T follicular helper cell (primary cell): ENCODE measurements at places on chromosomes 12 and 14.

DNA sequence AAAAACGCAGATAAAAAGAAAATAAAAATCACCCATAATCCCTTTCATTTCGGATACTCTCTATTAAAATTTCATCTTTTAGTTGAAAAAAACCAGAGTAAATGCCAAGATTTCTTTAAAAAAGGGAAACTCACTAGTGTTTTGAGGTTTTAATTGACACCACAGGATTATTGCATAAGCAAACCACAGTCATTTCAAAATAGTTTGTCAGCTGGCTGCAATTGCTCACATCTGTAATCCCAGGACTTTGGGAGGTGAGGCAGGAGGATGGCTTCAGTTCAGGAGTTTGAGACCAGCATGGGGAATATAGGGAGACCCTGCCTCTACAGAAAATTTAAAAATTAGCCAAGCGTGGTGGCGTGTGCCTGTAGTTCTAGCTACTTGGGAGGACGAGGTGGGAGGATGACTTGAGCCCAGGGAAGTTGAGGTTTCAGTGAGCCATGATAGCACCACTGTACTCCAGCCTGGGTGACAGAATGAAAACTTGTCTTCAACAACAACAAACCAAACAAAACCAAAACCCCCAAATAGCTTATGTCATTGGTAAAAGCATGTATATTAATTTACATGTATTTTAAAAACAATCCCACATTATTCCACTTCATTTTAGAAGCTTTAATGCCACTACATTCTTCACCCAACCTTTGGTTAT is 48.8 kb downstream of the SYNE2 start:
- DNase-seq: no peak

GRCh38 chr14:21852061-21852664 is 178.5 kb upstream of the OR4E1 start:
- DNase-seq: peak; percentile 63

- DNase-seq: no peak
Measured at GRCh38 chr12:9750276-9751203, 10.2 kb downstream of the CD69 start.

DNA sequence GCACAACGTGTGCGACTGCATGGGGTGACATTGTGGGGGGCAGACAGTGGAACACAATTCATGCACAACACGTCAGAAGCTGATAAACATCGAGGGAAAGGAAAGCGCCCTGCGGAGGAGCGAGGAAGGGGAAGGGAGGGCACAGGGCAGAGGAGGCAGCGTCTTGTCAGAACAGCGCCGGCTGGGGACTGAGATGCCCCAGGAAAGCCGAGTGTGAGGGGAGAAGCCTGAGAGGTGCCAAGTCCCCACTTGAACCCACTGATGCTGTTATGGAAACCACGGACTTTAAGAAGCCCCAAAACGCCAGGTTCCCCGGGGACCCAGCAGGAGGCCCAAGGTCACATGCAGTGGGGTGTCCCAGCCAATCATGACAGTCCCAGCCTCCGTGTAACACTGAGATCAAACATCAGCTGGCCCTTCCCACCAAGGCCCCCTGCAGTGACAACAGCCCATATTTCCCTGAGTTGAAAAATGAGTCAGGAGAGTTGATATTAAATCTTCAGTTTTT is 70.0 kb downstream of the GALNT9 start:
- DNase-seq: no peak

- DNase-seq: no peak
Measured at GRCh38 chr12:89160716-89161123, 191.6 kb downstream of the DUSP6 start.

- DNase-seq: no peak
Measured at GRCh38 chr14:74015176-74015575, 3.9 kb downstream of the ENTPD5 start.

GRCh38 chr12:124551268-124552144 is 15.9 kb downstream of the NCOR2 start:
- no peak for DNase-seq

DNA sequence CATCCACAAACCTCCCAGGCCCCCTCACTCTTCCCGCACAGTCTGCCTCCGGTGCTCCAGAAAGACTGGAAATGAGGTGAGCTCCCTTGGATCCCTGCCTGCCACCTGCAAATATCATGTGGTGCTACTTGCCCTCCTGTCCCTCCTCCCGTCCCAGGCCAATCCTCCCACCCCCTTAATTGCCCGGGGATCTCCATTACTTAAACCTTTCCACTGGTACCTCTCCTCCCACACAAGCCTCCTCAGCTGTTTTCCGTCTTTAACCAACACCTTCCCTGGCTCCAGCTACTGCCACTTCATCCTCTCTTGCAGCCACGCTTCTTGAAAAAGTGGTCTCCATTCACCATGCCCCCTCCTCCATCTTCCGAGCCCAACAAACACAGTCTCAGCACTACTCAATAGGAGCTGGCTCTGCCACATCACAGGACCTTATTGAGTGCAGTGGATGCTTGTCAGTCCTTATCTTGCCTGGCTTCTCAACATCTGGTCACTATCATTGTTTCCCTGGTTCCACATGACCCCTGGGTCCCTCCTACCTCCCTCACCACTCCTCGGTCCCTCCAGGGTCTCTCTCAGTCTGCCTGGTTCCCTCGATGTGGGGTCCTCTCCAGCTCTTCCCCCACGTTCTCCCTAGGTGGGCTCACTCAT is 11.5 kb downstream of the FAIM2 start:
- DNase-seq: no peak

DNA sequence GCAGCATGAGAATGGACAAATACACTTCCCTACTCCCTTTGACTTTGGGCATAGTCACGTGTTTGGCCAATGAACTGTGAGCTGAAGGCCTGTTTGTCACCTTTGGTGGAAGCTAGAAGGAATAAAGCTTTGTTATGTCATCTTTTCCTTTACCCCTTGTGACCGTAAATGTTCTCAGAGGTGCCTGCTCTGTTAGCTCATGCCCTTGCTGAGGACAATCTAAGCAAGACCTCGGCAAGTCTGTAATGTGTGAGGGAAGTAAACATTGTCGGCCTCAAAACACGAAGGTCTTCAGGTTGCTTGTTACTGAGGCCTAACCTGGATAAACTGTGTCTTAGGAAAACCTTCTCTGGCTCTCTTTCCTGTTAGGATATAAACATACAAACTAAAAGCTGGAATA is 354.2 kb downstream of the TMEM132D start:
- DNase-seq: no peak

DNA sequence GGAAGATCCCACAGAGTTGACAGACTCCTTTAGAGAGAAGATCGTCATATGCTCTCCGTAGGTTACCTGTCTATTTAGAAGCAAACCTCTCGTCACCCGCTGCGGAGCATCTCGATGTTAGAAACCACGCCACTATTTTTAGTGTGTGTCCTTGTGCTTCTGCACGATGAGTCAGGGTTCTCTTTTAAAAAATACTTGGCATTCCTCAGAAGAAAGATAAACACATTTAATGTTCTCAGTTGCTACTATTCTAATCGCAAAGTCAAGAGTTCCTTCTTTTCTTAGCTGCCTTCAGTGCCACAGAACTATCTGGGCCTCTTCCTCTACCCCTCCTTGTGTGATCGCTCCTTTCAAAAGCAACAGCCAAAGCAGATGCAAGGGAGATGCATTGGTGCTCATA is 192.4 kb downstream of the PELI2 start:
- DNase-seq: no peak

DNA sequence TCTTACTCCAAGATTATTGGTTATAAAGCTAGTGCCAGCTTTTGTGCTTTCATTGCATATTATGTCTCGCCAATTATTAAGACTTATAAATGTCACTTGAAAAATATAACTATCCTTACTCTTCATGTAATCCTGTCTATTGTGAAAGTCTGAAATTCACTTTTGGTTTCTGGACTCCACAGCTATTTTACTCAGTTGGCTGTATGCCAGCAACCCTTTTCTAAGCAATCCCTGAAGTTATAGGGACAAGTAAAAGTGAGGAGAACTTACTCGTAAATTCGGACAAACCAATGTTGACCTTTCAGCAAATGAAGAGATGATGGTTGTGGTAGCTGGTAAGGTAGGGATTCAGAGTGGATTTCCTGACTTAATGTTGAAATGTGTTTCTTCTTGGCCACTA is 196.3 kb downstream of the NPAS3 start:
- no peak for DNase-seq

DNA sequence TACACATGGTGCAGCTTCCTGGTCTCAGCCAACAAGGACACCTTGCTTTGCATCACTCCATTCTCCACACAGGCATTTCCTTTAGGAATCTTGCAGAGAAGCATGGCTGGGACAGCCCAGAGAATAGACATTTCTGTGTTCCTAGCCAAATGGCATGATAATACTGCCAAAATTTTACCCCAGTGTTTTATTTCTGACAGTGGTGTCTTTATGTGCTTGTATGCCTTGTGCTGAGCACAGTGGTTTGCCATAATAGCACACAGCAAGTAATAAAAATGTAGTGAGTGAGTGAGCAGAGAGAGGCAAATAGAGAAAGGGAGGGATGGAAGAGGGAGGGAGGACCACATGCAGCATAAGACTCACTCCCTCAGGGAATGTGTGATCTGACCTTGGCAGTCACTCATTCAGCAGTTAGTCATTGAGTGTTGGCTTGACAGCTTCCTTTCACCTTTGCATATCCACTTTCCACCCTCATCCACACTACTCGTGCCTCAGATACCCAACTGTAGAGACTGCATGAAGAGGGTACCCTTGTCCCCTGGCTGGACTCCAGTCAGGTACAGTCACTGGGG is 212.8 kb upstream of the CCDC196 start:
- no peak for DNase-seq
